Hematopoietic multipotent progenitor cell treated with erythropoietin and hydrocortisone succinate and interleukin-3 and kit ligand, for 6 days (in vitro differentiated cells): ENCODE measurements at places on chromosomes 4 and X.

GRCh38 chr4:42655921-42656678 is 805 bp downstream of the ATP8A1 start:
- DNase-seq: peak; percentile 56

DNA sequence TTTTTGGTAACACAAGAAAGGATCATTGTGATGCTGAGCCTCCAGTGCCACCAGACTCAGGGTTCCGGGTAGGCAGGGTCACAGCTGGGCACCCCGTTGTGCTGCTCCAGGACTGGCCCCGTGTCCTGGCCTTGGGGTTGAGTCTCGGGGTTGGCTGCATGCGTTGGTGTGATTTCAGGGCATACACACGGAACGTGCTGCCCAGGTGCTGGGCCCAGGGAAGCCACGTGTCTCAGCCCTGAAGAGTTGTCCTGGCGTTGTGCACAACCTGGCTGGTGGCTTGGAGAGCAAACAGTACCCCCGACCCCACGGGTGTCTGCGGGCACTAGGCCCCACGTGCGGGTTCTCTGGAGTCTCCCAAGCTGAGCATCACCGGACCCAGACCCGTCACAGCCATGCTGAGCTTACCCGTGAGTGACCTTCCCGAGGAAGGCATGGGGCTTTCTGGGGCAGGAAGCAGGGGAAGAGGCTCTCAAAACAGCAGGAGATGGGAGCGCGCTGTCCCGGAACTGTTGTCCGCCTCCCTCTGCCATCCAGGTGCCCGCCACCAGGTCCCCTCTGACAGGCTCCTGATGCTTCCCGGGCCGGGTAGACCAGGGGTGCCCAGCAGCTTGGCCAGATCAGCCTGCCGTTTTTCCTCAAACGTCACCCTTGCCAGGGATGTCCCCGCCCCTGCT is 66.1 kb upstream of the ENPP6 start:
- no peak for DNase-seq

- no peak for DNase-seq
Measured at GRCh38 chr4:44985152-44985551, 258.8 kb upstream of the GNPDA2 start.

- DNase-seq: peak; percentile 97
Measured at GRCh38 chr4:6892190-6892908, 17.3 kb upstream of the TBC1D14 start.

GRCh38 chrX:128975745-128976144 is 547.5 kb downstream of the SMARCA1 start:
- DNase-seq: peak; percentile 26

DNA sequence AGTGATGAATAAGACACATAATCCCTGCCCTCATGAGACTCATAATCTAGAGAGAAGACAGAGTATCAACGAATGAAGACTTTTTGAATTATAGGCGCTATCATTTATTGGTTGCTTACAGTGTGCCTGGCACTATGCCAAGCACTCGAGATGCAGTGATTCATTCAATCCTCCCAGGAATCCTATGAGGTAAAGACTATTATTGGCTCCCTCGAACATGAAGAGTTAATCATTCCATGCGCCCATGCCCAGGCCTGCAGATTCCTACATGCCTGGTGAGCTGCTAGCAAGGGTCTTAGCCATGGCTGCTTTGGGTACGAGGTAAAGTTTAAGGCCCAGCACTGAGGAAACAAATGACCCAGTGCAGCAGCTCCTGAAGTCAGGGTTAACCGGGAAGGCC is 47.0 kb downstream of the TEX13B start:
- DNase-seq: no peak
